ENCODE measurements at places on chromosomes 2 and 18.

DNA sequence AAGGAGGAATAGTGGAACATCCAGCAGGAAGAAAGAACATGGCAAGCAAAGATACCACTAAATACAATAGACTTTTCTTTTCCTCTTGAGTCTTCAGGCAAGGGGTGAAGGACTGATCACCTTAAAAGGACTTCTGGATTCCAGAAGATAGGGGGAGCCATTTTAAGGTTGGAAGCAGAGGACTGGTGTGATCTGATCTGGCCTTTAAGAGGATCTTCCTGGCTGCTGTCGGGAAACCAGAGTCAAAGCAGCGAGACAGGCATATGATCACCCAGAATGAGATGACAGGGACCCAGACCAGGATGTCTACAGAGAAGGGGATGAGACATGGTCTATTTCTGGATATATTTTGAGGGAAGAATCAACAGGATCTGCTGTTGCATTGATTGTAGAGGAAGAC lies 558.0 kb downstream of the STK39 start:
- DNase-seq, result no peak

DNA sequence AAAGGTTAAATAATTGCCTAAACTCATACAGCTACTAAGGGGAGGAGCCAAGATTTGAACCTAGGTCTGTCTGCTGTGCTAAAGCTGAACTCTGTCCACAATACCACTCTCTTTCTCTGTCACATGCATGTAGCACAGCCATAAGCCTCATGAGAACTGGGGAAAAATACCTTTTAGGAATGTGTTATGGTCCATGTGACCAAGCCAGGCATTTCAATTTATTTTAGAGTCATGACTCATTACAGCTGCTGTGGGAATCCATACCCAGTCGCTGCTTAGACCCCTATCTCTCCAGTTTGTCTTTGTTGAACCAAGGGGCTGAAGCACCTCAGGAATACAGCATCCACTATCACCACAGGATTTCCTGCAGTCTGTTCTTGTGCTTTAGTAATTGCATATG lies 200.0 kb upstream of the SIX3 start:
- no peak for DNase-seq

DNA sequence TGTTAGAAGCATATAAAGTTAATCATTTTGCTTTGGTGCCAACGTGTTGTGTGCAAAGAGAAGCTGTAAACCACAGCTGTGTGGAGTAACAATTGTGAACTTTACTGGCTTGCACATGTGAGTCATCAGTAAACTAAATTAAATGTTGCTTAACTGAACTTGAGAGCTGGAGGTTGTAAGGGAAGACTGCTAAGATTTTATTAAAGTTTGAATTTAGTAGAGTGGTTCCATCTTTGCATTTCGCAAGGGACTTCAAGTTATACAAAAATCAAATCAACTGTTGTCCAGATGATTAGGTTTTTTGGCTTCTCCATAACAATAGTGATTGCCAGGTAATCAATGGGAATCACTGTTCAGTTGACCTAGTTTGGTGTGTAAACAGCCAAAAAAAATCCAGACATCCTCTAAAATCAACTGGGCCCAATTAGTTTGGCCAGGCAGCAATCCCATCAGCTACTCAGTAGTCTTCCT lies 247.4 kb downstream of the MYO3B start:
- DNase-seq, result no peak

DNA sequence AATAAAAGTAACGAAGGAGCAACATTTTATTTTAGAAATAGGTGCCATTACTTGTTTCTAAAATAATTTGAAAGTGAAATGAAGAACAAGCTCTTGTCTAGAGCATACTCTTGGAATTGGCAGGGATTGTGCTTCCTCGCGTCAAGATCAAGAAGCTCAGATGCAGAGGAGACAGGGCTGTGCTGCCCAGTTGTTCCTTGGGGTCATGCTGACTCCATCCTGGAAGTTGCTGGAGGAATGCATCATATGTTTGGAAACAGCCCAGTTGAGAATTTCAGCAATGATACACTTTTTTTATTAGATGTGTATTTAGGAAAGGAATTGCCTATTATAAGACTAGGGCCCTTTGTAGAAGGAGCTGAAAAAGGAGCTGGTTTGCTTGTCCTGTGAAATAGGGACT lies 17.2 kb downstream of the LTBP1 start:
- DNase-seq, result no peak

DNA sequence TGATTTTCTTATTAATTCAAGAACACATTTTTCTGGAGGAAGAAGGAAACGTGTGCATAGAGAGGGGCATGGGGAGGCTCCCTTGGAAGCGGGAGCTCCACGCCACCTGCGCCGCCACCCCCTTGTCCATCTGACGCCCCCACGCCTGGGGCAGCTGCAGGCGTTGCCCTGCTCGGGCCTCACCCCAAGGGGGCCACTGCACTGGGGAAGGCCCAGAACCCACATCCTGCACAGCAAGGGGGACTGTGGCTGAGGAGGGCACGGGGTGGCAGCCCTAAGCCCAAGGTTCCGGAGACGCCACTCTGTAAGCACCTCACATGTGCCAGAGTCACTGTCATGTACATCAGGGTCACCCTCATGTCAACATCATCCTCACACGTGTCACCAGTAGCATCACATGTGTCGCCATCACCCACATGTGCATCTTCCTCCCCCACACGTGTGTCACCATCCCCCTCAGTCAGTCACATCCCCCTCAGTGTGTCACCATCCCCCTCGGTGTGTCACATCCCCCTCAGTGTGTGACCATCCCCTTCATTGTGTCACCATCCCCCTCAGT lies 486.7 kb upstream of the SALL3 start:
- no peak for DNase-seq

DNA sequence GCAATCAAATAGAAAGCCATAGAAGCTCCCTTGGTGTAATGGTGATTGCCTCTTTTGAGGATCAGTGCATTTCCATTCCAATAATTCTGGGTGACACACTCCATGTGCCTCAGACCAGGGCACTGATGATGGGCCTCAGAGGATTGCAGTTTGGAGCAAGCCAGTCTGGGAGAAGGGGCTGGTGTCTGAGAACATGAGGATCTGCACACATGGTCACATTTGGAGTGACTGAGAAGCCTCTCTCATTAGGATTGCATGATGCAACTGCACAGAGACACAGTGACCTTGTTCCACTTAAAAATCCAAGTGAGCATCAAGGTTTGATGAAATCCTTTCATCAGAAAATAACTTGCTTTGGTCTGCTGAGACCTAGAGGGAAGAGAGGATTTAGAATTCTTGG lies 216.4 kb downstream of the ANKRD30B start:
- DNase-seq, result no peak

GRCh38 chr2:68577183-68577582 lies 66.2 kb upstream of the PROKR1 start:
- DNase-seq, result no peak

DNA sequence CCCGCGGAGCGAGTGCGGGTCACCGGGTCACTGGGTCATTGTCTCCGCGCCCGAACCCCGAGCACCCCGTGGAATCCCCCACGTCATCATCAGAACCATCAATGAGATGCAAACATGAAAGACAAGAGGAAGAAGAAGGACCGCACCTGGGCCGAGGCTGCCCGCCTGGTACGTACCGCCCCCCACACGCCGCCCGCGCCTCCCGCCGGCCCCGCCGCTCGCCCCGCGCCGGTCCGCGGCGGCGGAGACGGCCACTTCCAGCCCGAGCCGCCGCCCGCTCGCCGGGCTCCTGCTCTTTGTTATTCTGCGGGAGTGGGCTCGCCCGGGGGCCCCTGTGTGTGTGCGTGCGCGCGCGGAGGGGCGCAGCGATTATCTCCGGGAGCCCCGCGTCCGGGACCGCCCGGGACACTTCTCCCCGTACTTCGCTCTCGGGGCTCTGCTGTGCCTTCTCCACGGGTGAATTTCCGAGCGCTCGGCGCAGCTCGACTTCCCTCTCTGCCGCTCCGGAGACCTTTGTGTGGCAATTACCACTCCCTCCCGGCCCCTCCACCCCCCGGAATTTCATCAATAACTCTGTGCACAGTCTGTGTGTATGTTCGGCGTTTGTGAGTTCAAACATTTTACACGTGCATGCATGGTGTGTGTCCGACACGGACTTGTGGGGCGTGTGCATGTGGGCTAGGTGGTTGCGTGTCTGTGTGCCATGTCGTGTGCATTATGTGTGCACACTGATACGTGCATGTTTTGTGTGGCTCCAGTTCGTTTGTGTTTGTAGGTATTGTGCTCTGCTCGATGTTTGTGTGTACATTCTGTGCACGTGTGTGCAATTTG lies 714 bp downstream of the ASXL3 start:
- peak; percentile 84 for DNase-seq

DNA sequence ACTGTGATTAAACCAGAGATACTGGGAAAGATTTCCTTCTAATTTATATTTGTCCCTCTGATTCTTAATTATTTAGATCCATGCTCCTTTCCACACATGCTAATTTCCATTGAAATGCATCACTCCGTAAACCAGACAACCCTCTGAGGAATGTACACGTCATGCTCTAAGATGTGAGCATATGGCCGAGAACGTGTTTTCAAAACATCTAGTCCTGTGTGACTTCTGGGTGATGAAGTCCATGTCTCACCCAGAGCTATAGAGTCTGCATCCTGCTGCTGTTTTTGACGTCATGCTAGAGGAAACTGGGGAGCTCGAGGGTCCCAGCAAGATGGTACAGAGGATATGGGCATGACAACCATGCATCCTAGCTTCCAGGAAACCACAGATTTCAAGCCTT lies 53.6 kb downstream of the CAPN13 start:
- no peak for DNase-seq

DNA sequence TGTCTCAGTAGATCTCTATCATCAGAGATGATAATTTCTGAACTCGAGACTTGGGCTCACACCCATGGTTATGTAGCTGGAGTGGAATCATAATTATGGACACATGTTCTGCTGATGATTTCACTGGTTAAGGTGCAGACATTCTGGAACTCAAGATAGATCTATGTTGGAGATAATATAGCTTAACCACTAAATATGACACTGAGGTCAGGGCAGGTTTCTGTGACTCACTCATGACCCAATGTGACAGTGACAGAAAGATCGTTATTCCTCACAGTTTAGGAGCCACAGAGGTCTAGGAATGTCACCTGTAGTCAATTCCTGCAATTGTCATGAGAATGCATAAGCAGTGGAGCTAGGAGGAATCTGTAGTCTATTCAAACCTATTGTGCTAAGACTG lies 828.6 kb downstream of the TRIB2 start:
- no peak for DNase-seq

DNA sequence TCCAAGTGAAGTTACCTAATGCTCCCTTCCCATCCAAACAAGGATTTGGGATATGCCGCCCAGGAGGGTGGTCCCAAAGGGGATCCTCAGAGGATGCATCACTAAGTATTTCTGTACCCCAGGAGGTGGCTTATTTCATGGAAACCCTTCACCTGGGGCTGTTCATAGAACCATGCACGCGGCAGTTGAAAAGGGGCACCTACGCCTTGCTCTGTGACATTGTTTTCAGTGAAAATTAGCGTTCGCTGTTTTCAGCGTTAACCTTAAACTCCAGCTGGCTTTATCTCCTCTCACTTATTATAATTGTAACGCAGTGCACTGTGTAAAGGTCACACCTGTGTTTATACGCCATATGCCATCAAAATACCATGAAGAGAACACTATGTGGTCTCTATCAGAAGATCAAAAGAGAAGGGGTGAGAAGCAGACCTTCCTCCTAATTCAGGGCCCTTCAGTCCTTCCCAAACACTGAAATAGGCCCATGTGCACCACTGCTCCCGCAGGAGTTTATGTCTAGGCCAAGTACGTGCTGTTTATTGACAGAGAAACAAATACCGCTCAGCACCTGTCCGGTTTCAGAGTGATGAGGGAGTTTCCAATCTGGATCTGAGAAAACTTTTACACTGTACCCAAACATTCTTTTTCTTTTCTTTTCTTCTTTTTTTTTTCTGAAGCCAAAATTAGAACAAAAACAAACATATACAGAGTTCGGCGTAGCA lies 162.1 kb downstream of the BCL2 start:
- DNase-seq, result no peak

DNA sequence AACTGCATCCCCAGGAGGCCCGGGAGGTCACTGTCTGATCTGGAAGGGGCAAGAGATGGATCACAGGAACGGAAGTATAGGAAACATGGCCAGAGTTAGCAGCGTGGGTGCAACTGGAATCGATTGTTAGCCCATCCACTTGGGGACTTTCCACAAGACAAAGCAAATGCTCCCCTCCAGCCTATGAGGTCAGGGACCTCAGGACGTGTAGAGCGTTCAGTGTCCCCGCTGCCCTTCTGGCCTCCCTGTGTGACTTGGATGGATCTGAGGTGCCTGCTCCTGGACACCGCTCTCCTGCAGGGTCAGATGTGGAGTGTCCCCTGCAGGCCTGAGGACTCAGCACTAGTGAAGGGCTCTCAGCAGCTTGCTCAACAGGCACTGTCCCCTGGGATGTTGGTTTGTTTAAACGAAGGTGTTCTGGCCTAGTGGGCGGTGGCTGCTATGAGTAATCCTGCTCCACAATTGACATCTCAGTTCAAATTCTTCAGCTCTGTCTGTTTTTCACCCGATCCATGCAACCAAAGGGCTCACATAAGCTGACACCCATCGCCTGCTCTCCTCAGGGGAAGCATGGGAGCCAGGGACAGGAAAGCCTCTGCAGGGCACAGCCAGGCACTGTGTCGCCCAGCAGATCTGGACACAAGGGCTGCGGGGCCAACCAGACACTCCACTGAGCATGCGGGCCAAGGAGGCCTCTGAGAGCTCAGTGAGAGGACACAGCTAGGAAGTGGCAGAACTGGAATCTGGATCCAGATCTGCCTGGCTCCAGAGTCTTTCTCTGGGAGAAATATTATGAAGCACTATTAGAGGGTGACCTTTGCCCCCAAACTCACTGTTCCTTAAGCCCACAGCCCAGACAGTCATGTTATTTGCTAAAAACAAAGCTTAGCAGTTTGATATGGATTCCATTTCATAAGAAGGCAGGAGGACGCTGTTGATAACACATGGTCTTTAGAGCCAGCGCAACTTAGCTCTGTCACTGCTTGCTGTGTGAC lies 78.5 kb downstream of the RHOB start:
- peak; percentile 90 for DNase-seq

- DNase-seq, result no peak
Observed at GRCh38 chr2:102181919-102182635, 4.7 kb upstream of the IL1RL2 start.

DNA sequence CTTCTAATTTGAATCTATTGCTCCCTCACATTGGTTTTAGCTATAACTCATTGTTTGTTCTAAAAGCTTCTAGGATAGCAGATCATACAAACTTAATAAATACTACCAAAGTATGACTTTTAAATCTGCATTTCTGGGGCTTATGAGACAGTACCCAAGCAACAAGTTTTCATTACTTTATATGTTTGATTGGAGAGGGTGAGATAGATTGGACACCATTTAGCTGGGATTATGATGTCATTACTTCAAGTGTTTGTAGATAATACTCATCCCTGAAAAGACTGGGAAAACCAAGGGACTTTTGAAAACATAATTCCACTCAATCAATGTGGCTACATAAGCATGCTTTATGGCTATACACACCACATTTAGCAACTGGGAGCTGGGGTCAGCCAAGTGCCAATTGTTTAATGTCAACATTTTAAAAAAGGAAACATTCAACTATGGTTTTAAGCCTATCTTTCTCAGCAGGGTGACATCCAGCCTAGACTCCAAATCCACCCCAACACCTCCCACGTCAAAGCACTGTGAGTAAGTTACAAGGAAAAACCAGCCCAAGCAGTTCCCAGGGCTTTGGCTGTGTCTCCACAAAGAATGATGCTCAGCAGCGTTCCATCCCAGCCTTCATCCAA lies 119.9 kb downstream of the ETAA1 start:
- DNase-seq, result no peak
